Activated naive CD4-positive, alpha-beta T cell treated with anti-CD3 and anti-CD28 coated beads, Interleukin-2, amount 50 U/mL, for 16 hours (primary cell): ENCODE measurements at places on chromosomes 16 and 17.

GRCh38 chr17:15512071-15512709 is 44.8 kb upstream of the CDRT4 start:
- DNase-seq, result no peak

- DNase-seq, result no peak
Observed at GRCh38 chr16:67349172-67349571, 22.6 kb downstream of the LRRC36 start.

GRCh38 chr17:28552176-28552999 is at the start of gene UNC119:
UNC119 (minus strand) TSS chr17:28552624; CDS start chr17:28552557, 67 bp downstream.
- DNase-seq, result peak; percentile 78

DNA sequence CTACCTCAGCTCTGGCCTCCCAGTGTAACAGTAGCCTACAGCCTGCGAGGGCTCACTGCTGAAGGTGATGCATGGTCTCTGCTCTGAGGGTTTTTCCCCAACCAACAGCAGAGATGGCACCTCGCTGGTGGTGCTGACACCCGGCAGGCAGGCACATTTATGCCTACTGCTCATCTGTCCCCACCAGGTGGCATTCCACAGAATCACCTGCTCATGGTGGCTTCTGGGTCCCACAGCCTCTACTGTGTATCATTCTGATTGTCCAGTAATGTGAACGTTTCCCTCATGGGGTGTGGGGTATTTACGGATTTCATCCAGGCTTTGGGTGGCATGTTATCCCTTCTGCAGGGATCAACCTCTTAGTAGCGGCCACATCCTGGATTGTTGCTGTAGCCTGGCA is 331.5 kb downstream of the SNX29 start:
- DNase-seq, result no peak

GRCh38 chr16:75286389-75286788 is 35.0 kb upstream of the BCAR1 start:
- no peak for DNase-seq

GRCh38 chr17:54795046-54795445 is 105.6 kb upstream of the TOM1L1 start:
- DNase-seq, result no peak

- no peak for DNase-seq
Observed at GRCh38 chr17:77640916-77641605, 317.4 kb upstream of the TNRC6C start.

DNA sequence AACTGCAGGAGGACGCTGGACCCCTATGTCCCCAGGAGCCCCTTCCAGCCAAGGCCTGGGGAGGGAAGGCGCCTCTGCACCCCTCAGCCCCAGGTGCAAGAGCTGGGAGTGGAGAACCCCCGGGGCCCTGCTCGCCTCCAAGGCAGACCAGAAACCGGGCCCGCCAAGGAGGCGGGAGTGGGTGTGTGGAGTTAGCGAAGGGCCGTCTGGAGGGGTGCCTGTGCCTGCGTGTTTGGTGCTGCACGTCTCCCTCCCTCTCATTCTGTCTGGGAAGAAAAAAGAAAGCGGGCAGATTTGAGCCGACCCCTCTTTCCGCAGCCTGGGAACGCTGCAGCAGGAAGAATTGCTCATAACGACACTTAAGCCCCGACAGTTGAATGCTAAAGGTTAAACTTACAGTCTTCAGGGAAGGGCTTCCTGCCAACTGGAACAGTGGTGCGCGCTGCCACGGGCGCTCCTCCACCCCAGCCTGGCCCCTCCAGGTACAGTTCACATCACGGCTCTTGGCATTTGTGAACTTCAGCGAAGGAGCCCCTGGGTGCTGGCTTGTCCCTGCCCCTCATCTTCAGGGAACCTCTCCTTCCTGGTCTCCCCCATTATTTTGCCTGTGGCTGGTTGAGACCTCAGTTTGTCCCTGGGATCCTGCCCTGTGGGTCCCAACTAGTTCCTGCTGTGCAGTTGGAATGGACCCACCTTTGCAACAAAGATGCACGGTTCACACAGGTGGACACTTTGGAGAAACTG is 19.2 kb upstream of the ZFHX3 start:
- no peak for DNase-seq
